ENCODE measurements at places on chromosomes 12 and 14.

- DNase-seq: no peak
Measured at GRCh38 chr14:105473033-105473676, 1.5 kb upstream of the CRIP2 start.

GRCh38 chr12:42766754-42767153 lies 177.2 kb upstream of the PRICKLE1 start:
- DNase-seq: no peak

DNA sequence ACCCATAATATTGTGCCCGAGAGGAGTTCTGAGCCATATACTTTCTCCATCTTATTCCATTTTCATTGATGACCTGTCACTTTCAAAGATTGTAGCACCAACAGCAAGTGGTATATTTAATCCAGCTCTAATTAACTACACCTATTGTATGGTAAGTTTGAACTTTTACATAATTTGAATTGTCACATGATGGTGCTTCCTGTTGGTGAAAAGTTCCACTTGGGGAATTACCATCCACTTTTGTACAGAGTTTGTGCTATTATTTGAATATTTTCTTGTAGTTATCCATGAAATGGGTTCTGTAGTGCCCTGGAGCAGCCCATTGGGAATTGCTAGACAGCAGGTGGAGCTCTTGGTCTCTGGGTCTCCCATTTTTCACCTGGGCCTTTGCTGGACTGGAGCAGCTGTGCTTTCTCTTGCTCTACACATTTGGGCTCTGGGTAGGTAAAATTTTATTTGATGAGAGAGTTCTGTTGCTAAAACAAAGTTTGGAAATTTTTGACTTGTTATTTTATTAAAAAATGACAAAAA lies 3.0 kb downstream of the SMCO3 start:
- no peak for DNase-seq

DNA sequence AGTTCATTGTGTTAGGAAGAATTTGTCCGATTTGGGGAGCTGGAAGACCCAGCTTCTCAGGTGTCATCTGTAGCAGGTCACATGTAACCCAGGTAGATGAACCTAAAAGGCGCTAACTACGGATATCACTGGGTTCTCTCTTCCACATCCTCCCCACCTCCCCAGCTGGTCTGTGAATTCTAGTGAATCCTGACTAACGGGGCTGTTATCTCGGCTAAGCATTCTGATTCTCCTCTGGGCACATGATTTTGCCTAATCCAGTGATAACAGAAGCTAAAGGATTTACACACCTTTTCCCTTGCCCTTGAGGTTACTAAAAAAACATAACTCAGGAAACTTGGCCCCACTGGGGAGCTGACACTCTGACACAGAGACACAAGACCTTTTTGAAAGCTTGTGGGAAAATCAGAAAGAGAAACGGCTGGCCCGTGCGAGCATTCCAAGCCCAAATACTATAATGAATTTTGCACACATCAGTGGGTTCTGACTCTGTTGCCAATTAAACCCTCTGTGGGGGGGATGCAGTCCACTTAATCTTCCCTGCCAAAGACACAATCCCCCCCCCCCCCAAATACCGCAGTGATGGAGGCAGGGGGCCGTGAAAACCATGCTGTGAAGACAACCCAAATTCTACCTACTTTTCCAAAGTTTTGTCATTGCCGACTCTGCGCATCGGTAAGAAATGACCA lies 81.0 kb upstream of the FZD10 start:
- DNase-seq: no peak

- no peak for DNase-seq
Measured at GRCh38 chr12:16303939-16304338, 26.5 kb upstream of the SLC15A5 start.

DNA sequence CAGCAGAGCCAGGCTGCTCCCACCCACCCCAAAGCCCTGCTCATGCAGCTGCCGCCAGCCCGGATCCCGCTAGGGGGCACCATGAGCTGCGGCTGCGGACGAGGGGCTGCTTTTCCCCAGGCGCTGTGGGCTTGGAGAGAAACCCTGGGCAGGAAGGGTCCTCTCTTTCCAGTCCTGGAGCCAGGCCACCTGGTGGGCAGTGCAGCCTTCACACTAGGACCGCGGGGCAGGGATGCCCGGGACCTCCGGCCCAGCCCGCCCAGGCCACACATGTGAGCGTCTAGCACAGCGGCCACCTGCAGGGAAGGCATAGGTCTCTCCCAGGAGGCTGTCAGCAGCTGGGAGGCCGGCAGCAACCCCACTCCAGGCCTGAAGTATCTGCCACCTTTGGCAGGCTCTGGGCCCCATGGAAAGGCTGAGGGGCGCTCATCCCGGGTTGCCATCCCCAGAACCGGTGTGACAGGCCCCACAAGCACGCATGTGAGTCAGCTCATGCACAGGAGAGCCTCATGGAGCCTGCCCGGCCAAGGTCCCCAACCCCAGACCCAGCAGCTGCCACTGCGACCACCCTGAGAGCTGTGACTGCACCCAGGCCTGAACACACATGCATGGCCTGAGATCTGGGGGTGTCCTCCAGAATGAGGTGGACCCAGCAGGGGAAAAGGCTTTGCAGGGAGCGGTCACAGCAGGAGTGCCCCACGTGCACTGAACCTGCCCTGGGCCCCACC lies 280.0 kb upstream of the RTL1 start:
- DNase-seq: no peak

GRCh38 chr12:66647034-66647691 lies 31.7 kb downstream of the GRIP1 start:
- DNase-seq: no peak

GRCh38 chr14:93824518-93825234 lies 36.4 kb upstream of the PRIMA1 start:
- DNase-seq: no peak

DNA sequence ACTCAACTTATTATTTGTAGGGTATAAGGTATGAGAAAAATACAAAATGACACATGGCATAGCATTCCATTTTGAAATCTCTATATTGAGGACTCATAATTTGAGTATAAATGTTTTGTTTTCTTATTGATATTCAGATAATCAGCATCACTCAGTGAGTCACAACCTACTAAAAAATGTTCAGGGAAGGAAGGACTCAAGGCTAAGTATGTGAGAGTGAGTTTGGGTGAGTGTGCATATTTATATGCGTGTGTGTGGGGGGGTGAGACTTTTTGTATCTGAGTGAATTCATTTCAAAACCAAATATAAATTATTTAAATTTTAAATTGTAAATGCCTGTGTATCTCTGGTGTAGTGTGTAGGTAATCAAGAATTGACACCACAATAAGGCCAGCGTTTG lies 87.8 kb upstream of the PRKD1 start:
- no peak for DNase-seq

- DNase-seq: no peak
Measured at GRCh38 chr14:73694083-73694482, 20.1 kb downstream of the PNMA1 start.

DNA sequence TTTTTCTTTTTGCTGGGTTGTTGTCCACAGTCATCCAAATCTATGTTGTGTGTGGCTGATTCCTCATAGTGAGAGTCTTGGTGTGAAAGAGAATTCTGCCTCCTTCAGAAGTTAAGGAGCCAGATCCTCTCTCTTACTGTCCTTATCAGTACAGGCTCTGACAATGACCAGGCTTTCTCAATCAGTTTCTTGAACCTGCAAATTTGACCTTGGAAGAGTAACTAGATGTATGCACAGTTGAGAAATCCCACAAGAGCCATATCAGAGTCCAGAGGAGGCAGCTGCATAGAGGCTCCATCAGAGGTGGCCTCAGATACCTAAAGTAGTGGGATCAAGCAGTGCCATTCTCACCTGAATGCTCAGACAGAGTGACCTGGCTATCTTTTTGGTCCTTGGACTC lies 5.5 kb upstream of the GALC start:
- DNase-seq: no peak

DNA sequence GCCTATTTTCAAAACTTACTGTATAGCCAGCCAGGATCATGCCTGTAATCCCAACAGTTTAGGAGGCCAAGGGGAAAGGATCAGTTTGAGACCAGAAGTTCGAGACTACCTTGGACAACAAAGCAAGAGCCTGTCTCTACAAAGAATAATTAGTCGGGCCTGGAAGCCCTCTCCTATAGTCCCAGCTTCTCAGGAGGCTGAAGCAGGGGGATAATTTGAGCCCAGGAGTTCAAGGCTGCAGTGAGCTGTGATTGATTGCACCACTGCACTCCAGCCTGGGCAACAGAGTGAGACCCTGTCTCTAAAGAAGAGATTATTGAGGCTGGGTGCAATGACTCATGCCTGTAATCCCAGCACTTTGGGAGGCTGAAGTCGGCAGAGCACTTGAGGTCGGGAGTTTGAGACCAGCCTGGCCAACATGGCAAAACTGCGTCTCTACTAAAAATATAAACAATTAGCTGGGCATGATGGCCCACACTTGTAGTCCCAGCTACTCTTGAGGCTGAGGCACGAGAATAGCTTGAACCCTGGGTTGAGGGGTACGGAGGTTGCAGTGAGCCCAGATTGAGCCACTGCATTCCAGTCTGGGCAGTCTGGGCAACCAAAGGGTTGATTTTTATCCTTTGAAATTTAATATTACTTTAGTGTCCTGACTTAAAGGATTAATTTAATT lies 14.1 kb downstream of the EID3 start:
- no peak for DNase-seq

DNA sequence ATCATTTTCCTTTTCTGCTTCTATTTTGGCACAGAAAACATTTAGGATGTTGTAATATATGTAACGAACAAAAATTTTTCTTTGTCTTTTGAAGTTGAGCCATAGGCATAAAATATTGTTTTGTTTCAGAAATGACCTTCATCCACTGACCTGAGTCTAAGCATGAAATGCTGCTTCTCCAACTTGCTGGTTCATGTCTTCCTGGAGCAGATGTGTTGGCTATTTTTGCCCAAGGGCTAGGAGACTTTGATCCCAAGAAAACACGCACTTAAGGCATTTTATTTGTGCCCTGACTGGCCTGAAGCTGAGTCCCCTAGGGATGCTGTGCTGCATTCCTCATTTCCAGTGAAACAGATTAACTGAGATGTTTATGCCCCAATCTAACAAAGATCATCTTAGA lies 27.2 kb upstream of the ALG10B start:
- DNase-seq: no peak

DNA sequence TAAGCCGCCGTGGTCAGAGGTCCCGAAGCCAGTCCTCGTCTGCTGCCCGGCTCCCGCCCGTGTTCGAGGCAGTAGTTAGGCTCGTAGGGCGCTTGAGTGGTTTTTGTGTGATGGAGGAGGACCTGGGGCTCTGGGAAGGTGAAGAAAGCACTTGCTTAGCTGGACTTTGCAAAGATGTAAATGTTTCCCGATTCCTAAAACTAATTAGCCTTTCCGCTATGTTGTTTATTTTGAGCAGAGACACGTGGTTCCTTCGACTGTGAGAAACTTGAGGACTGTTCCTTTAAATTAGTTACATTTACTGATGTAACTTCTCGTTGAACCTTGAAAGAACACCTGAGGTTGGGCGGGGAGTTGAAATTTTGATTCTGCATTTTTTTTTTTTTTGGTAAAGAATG lies 33.9 kb downstream of the MIA2 start:
- peak; percentile 49 for DNase-seq

GRCh38 chr12:132078190-132078589 lies 65.9 kb downstream of the DDX51 start:
- DNase-seq: no peak

GRCh38 chr12:22728987-22729386 lies 104.0 kb downstream of the ETNK1 start:
- peak; percentile 34 for DNase-seq

- DNase-seq: peak; percentile 27
Measured at GRCh38 chr12:100688451-100688864, 106.1 kb upstream of the ANO4 start.

DNA sequence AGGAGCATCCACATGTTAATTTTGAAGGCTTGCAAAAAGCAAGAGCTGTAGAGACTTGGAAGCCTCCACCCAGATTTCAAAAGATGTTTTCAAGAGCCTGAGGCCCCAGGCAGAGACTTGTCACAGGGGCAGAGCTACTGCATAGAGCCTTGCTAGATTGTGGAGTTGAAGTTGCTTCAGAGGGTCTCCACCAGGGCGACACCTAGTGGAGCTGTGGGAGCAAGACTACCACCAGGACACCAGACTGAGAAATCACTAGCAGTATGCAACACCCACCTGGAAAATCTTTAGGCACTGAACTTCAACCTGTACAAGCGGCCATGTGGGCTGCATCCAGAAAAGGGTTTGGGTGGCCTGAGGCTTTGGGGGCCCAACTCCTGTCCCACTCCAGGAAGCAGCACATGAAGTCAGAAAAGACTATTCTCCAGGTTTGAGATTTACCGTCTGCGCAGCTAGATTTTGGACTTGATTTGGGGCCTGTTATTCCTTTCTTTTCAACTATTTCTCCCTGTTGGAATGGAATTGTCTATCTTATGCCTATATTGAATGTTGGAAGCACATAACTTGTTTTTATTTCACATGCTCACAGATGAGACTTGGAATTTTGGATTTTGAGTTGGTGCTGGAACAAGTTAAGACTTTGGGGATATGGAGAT lies 508.6 kb downstream of the FLRT2 start:
- peak; percentile 34 for DNase-seq

DNA sequence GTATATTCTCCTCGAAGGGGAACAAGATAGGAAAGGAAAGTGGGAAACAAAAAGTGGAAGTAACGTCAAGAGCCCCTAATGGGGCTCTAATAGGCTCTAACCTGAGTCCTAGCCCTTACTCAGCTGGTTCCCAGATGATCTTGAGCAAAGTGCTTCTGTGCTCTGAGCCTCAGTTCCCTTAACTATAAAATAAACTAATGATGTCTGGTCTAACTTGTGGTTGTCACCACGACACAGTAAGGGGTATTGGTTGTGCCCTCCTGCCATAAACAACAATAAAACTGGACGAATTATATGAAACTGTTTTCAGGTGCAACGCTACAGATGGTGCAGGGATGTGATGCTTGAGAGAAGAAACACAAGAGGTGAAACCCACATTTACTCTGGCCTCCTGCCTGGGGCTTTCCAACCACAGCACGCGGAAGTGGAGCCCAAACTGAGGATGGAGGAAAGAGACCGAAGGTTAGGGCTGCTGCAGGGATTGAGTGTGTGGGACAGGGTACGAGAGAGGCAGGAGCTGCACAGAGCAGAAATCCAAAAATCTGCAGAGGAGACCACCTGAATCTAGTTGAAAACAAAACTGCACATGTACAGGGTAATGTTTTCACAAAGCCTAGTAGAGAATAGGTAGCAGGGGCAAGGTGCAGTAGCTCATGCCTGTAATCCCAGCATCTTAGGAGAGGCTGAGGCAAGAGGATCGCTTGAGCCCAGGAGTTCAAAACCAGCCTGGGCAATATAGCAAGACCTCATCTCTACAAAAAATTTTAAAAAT lies 45.6 kb upstream of the BCL2L14 start:
- no peak for DNase-seq

DNA sequence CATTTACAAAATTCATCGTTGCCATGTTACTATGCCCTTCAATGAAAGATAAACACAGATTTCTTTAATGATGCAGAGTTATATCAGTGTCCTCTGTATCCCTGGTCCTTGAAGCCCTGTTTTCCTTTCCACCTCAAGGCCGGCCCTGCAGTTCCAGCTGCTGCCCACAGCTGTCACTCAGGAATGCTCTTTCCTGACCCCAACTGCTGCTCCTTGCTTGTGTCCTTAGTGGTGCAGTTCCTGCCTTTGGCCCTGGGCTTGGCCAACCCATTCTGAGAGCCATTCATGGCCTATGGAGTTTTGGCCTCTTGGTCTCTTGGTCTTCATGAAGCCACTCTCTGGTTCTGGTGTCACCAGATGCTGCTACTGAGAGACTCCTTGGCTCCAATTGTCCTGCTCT lies 93.1 kb downstream of the GAS2L3 start:
- DNase-seq: no peak

- DNase-seq: no peak
Measured at GRCh38 chr14:55891692-55892091, 226.5 kb upstream of the PELI2 start.

All from MV-4-11 (cell line).